IPS DF 6.9 (cell line): ENCODE measurements at places on chromosomes 12 and 14.

GRCh38 chr12:41277100-41277945, 89.2 kb downstream of the PDZRN4 start:
- peak; percentile 1 for DNase-seq

- DNase-seq, result no peak
These were observed 100.9 kb downstream of the EPS8 start for GRCh38 chr12:15688202-15688736.

DNA sequence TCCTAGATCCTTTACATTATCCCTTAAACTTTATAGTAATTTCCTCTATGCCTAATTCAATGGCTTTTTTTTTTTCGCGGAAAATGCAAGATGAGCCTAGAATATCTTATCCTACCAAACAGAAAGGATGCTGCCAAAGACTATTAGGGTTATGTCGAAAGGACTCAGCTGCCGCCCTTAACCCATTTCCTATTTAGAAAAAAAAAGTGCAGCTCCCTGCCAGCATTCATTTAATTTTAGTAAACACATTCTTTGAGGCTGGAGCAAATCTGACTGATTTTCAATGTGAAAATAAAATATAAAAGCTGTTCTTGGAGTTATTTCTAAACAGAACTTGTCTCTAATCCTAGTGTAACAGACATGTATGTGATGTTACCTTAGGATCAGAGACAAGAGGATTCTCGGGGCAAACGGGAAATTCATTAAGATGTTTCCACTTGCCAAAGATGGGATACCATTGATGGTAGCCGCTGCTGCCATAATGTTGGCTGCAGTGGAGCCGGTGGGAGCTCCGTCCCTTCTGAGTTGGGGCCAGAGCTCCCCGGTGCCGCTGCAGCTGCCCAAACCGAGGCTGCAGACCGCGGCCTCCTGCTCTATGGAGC, 8.2 kb upstream of the A2M start:
- no peak for DNase-seq

GRCh38 chr12:29499235-29499634, 1.7 kb upstream of the OVCH1 start:
- no peak for DNase-seq

DNA sequence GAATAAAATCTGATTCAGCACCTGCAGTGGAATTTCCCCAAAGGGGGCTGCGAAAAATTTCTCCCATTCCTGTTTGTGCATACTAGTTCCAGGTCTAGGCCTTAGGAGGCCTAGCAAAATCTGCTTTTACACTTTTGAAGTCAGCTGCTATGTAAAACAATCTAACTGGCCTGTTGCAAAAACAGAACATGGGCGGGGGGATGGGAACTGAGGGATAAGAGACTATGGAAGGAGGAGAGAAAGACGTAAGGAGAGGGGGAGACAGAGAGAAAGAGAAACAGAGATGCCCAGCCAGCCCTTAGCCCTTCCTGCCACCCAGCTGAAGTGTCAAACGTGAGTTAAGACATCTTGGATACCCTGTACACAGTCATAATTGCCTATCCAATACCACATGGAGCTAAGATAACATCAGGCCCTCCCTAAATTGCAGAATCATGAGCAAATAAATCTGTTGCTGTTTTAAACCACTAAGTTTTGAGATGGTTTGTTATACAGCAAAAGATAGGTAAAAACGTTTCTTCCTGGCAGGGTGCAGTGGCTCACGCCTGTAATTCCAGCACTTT, 45.6 kb downstream of the SPTLC2 start:
- DNase-seq, result no peak

- no peak for DNase-seq
These were observed 4.9 kb downstream of the PTGDR start for GRCh38 chr14:52272375-52272774.

GRCh38 chr12:58202933-58203718, 261.8 kb downstream of the ATP23 start:
- DNase-seq, result no peak

DNA sequence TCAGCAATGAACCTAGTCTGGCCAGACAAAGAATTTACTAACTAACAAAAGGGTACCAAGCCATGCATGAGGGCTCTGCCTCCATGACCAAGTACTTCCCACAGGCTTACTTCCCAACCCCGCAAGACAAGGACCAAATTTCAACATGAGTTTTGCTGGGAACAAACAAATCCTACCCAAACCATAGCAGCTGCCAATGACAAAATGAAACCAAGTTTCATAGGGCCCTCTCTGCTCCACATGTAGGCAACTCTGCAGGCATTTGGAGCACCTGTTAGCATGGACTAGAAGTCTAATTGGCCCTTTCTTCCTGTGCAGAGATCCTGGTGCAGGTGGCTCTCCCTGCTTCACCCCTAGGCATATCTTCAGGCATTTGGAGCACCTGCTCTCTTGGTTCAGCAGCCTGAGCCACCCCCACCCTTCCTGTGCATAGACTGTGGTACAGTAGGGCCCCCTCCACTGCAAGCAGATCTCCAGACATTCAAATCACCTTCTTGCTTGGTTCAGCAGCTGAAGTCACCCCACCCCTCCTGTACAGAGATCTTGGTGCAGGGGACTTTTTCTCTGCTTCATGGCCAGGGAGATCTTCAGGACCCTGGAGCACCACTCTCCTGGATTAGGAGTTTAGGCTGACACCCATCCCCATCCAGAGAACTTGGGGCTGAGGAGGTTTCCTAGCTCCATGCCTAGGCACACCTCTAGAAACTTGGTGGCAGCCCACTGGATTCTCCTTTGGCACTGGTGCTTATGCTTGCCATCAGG, 308.7 kb downstream of the RPAP3 start:
- DNase-seq, result no peak

DNA sequence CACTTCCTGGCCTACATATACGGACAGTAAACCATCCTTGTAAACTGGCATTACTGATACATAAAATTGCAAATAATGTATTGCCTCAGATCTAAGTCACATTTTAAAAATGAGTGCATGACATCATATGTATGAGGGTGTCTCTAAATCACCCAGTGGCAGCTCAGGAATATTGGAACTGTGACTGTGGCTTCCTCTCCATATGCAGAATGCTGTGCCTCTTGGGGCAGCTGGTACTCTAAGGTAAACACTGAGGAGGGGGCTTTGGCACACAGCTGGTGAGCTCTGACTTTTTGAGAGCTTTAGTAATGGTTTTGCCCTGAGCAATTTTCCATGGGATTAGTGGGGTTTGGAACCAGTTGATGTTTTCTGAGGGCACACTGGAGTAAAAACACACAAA, 263.7 kb downstream of the BMP4 start:
- no peak for DNase-seq

- no peak for DNase-seq
These were observed 7.4 kb downstream of the OAS2 start for GRCh38 chr12:112985642-112986290.

GRCh38 chr12:52257074-52257551, 17.3 kb upstream of the KRT86 start:
- no peak for DNase-seq

- DNase-seq, result no peak
These were observed 232.8 kb downstream of the TMTC2 start for GRCh38 chr12:82919388-82920054.

- no peak for DNase-seq
These were observed 86.7 kb upstream of the FZD10 start for GRCh38 chr12:130075497-130076076.
